ENCODE measurements at places on chromosomes 1 and 21.

DNA sequence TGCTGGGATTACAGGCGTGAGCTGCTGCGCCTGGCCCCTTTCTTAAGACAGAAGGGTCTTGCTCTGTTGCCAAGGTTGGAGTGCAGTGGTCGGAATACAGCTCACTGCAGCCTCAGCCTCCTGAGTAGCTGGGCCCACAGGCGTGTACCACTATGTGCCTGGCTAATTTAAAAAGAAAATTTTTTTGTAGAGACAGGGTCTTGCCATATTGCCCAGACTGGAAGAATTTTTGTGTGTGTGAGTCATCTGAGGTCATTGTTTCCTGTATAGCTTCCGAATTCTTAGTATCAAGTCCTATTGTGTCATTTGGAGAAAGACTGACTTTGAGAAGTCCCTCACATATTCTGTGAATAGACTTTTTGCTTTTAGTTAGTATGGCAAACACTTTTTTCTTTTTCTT lies 4.7 kb downstream of the SZRD1 start:
- DNase-seq = no peak

- no peak for DNase-seq
These were observed 114.1 kb upstream of the GALNT2 start for GRCh38 chr1:229952670-229953520.

GRCh38 chr1:38929476-38929875 lies 12.2 kb downstream of the RHBDL2 start:
- DNase-seq = no peak

DNA sequence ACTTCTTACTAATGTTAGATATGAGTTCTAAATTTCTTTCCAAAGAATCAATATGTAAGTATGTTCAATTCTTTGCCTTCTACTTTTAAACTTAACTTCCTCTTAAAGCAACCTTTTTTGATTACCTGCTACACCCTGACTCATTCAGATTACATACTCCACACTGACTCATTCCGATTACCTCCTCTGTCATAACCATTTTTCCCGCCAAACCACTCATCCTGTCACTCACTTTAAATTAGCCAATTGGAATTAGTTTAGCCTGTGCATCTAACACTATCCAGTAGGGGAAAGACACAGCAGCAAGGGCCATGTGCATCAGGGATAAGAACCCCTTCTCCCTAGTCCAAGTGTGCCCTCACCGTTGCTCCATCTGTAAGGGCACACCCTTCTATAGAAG lies 815.5 kb downstream of the BRINP3 start:
- no peak for DNase-seq

DNA sequence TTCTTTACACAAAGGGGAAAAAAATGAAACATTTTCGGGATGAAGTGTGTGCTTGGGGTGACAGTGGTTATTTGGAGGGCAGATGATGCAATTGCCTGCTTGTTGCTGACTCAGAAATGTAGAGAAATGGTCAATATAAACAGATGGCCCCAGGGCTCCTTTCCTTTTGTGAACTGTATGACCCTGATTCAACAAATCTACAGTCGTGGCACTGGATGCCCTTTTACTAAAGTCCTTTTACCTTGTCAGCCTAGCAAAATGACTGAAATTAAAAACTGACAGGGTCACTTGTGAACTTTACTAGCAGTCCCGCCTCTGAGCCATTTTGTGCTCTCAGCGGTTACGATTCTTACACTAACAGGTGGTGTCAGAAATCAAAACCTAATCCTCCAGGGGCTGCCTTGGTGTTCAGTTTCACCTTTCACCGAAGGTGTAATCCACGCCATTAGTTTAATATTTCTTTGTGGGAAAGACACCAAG lies 49.8 kb downstream of the GREM2 start:
- no peak for DNase-seq

DNA sequence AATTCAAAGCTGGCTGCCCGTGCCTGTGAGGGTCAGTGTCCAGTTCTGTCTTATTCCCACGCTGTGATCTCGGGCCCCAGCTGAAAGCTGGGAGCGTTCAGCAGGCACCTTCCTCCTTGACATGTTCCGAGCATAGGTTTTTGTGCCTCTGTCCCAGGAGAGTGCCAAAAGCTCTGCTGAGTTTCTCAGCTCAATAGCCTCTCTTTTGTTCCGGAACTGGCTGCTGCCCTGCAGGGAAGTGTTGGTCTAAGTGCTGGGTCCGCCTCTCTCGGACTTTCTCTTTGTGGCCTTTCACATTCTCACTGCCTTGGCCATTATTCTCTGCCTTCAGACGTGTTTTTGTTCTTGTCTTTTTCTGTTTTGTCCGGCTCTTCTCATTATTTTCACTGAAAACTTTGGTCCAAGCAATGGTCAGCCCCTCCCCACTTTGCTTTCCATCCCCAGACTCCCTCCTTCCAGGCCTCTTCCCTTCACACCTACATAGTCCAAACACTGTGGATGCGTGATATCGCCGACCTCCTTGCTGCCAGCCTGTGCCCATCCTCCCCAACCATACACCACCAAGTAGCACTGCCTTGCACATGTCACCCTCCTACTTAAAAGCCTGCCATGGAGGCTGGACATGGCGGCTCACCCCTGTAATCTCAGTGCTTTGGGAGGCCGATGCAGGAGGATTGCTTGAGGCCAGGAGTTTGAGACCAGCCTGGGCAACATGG lies 233.8 kb downstream of the RHOU start:
- DNase-seq = no peak

DNA sequence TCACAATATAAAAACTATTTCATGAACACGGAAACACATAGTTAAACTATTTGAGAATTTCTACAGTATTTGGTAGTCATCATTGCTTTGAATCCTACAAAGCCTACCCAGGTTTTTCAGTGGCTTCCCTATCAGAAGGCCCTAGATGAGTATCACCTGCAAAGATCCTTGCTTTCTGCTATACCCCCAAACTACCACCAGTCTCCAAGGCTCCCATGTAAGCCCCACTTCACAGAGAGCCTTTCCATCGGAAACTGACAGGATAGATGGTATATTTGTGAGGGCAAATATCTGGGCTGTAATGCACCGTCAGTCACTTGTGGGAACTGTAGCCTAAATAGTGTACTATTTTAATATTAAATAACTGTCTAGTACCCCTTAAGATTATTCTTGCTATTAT lies 674.3 kb downstream of the BRINP3 start:
- DNase-seq = no peak

GRCh38 chr1:245837718-245838117 lies 669.4 kb downstream of the SMYD3 start:
- no peak for DNase-seq

DNA sequence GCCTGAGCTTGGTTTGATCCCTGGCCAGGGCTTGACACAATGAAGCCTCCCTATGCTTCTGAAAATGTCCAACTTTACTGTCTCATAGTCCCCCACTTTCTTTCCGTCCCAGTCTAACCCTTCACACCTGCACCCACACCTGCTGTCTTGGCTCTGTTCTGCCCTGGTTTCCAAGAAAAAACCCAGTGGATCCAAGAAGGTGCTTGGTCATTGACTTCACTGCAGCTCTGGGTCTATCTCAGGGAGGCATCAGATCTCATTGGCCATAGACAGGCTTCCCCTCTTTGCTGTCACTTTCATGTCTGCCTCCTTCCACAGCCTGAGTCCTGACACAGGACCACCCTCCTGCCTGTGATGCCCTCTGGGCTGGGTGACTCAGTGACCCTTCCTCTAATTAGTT lies 37.8 kb upstream of the ETV3 start:
- no peak for DNase-seq

DNA sequence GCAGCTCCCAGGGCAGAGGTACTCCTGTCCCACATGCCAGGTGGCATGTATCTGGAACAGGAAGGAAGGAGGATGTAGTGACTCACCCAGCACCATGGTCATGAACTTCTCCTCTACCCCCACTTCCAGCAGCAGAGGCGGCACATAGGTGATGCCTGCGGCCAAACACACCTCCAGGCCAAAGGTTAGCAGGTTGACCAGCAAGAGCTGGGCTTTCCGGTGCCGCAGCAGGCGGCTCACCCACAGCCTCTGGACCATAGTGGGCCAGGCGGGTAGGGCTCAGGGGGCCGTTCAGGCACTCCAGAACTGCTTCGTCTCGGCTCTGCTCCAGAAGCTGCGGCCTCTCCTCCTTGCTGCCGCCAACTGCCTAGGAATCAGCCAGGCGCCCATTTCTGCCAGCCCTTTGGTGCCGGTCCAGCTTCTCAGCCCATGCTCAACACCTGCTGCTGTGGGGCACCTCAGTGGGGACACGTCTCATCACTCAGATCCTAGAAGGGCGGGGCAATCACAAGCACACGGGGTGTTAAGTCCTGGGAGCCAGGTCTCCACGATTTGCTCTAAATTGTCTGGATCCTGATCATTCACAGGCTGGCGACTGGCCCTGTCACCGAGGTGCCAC lies 15.8 kb downstream of the SLC45A3 start:
- DNase-seq = no peak

- DNase-seq = no peak
These were observed 2047.7 kb downstream of the NCAM2 start for GRCh38 chr21:23045955-23046354.

GRCh38 chr1:91711504-91712247 lies 174.3 kb downstream of the TGFBR3 start:
- DNase-seq = no peak

GRCh38 chr1:48627486-48627885 lies 149.2 kb downstream of the BEND5 start:
- no peak for DNase-seq

GRCh38 chr1:7265771-7266371 lies 480.6 kb downstream of the CAMTA1 start:
- peak; percentile 17 for DNase-seq

DNA sequence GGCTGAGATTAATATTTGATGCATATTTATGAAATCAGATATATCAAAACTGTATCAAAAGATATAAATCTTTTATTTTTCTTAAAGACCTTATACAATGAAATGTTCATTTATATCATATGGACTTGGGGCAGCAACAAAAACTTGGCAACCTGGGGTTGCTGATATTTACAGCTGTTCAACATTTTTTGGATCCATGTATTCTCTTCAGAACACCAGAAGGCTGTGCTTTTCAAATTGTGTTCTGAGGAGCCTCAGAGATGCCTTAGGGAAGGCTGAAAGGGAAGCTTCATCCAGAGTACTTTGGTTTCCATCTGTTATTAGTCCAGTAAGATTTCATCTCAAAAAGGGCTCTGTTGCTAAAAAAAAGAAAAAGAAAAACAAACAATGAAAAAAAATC lies 94.8 kb downstream of the DISC1 start:
- no peak for DNase-seq

DNA sequence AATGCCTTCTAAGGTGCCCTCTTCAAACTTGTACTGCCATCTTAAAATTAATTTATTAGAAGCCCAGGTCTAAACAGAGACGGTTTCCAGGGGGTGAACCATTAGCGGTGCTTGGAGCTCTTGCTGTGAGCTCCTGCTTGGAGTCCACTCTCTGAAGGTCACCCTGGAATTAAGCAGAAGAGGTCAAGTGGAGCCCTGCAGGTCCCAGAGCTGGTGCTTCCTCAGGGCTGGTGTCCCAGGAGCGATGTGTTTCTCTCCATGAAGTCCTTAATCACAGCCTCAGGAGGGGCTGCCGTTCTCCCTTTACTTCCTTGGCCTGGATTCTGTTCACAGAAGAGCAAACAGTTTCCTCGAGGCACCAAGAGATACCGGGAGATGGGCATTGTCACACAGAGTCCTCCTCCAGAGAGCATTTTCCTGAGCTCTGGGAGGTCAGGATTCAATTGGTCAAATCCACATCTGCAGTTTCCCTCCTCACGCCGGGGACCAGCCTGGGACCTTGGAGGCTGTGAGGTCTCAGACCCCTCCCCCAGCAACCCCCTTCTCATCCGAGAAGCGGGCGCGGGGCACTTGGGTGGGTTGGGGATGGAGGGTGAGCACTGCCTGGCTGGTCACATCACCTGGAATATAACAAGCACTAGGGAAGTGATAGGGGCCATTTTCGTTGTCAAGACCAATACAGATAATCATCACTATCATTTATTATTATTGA lies 310.4 kb downstream of the AJAP1 start:
- DNase-seq = no peak

Measured in NCI-H1048 (cell line).